ENCODE measurements at places on chromosomes 7 and 10.

GRCh38 chr10:6027929-6028328, 34.2 kb downstream of the IL2RA start:
- DNase-seq: no peak

DNA sequence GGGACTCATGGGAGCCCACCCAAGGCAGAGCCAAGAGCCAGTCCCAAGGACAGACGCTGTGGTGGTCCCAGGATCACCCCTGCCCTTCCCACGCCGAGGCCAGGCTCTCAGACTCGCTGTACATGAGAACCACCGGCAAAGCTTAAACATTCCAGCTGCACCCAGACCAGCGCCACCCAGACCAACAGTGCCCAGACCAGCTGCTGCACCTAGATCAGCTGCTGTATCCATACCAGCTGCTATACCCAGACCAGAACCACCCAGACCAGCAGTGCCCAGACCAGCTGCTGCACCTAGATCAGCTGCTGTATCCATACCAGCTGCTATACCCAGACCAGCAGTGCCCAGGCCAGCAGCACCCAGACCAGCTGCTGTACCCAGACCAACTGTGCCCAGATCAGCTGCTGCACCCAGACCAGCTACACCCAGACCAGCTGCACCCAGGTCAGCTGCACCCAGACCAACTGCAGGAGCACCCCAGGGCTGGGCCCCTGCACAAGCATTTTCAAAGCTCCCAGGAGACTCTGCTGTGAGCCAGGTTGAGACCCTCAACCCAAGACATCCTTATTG, 47.9 kb upstream of the CNPY1 start:
- DNase-seq: no peak

- no peak for DNase-seq
These were observed 57.8 kb downstream of the BAMBI start for GRCh38 chr10:28734938-28735759.

DNA sequence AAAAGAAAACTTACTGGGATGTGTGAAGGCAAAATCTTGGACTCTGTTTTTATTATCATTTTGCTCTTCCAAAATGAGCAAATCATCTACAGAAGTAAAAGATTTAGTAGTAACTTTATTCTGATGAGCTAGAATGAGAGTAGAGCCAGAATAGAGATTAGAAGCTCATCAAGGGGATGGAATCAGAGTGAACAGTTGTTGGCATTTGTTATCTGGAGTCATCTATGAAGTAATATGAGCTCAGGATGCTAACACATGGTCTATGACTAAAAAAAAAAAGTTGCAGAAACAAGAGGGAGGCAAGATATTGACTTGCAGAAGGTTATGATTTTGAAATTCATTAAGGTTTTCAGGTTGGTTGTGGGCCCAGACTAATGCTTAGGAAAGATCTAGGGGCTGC, 409.1 kb upstream of the ETV1 start:
- no peak for DNase-seq

GRCh38 chr10:24374134-24374915, 165.4 kb downstream of the KIAA1217 start:
- no peak for DNase-seq

DNA sequence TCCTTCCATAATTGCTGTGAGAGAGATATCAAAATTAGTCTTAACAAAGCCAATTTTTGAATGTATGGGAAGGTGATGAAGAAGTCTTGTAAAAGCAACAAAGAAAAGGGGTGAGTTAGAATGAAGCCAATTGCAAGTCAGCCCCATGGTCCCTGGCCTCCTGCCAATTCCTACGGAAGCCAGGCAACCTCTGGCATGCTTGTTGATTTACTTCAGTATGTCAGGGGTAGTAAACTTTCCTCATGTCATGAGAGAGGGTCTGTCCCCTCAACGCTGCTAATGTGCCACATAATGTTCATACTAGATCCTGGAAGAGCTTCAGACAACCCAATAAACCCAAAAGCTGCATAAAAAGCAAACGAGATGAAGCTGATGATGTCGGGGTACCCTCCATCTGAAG, 159.1 kb upstream of the YAE1 start:
- DNase-seq: no peak

- DNase-seq: no peak
These were observed 5.0 kb upstream of the CALML5 start for GRCh38 chr10:5504146-5505072.
